ENCODE measurements at places on chromosomes 3 and 15.

DNA sequence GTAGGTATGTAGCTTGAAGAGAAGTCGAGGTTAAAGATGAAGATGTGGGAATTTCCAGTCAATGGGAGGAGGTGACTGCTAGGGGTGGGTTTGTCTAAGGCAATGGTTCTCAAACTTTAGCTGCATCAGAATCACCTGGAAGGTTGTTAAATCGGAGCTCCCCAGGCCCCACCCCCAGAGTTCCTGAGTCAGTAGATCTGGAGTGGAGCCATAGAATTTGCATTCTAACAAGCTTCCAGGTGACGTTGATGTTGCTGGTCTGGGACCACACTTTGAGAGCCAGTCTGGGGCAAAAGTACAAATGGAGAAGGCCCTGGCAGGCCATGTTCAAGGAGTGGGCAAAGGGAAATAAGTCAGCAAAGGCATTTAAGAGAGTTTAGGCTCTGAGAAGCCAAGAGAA is 69.1 kb downstream of the CMTM8 start:
- DNase-seq, result no peak

DNA sequence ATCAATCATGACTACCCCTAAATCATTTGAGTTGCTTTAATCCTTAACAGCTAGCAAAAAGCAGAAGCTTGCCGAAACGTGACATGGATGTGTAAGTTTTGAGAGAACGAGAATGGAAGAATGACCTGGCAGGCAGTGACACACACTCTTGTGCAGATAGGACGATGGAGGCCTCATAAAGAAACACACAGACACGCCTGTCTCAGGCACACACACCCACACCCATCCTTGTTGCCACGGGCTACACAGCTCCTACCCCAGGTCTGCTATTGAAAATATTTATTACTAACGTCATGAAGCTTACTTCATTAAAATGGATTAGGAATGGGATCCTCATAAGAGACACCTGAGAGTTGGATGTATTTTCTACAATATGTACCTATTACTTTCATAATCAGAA is 8.5 kb downstream of the MYO5C start:
- no peak for DNase-seq

DNA sequence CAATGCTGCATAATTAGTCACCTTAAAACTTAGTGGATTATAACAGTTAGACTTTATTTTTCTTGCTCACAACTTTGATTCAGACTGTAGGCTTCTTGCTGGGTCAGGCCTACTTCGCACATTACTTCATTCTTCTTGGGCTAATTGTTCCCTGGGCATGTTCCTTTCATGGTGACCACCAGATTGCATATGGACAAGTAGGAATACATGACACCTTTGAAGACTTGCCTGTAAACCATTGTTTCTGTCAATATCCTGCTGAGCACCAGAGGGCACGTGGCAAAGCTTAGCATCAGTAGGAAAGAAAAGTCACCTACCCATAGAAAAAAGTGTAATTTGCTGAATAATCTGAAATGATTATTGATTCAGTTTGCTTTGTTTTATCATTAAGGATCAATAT is 54.3 kb upstream of the ROBO1 start:
- DNase-seq, result no peak

- no peak for DNase-seq
These were observed 88.3 kb upstream of the ACP3 start for GRCh38 chr3:132228923-132229322.

DNA sequence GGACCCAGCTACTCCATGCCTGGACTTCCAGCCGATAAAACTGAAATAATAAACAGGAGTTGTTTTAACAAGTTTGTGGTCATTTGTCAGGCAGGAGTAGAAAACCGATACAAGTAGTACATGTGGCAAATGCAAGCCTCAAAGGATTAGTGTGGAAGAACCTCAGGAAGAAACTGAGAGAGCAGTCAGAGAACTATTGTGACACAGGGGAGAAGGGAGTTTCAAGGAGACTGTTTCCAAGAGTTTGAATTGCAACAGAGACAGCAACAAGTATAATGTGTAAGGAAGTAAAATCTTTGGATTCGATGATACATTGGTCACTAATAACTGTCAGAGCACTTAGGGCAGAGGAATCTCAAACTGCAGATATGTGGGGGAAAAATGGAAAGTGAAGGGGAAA is 450.6 kb upstream of the ARHGEF26 start:
- DNase-seq, result no peak

Data from CD4-positive, alpha-beta T cell treated with Interleukin-17A for 4 hours (primary cell).